ENCODE measurements at places on chromosomes 13 and 19.

DNA sequence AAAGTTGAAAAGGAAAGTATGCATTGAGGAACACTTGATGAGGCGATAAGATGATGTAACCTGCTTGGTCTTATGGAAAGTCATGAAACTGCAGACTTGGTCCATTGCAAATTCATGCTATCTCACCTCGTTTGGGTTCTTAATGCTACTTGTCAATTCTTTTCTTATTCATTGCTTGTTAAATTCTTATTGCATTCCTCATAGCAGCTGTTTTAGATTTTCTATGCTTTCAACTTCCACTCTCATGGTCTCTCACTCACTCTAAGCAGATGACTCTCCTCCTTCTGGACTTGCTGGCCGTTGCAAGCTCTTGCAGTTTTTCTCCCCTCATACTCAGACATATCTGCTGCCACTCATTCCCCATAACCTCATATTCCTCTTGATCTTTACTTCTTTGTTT lies 67.8 kb upstream of the CSNK1A1L start:
- DNase-seq = no peak

DNA sequence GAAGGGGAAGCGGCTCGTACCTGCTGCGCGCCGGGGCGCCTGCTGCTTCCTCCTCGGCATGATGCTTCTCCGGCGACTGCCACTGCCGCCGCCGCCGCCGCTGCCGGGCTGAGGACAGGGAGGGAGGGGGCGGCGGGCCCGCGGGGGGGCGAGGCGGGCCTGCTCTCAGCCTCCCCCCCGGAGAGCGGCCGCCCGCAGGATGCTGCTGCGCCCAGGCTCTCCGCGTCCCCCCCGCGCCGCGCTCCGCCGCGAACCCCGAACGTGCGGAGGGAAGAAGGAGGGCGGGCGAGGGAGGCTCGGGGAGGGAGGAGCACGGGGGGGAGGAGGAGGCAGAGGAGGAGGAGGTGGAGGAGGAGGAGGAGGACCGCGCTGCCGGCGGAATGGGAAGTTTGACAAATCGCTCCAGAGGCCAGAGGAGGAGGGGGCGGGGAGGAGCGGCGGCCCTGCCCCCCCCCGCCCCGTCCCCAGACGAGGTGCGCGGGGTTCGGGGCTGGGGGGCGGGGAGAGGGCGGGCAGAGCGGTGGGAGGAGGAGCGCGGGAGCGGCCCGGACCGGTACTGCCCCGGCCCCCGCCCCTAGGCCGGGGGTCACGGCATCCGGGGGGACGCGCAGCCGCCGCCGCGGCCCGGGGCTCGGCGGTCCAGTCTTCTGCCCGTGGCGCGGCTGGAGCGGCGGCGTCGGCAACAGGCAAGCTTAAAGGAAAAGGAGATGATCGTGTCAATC lies at the start of gene TSHZ3:
Gene TSHZ3 (minus strand): TSS at position 277 of the 722 bp plus-strand sequence. CDS start 217 bp downstream, at position 60.
- DNase-seq = no peak

DNA sequence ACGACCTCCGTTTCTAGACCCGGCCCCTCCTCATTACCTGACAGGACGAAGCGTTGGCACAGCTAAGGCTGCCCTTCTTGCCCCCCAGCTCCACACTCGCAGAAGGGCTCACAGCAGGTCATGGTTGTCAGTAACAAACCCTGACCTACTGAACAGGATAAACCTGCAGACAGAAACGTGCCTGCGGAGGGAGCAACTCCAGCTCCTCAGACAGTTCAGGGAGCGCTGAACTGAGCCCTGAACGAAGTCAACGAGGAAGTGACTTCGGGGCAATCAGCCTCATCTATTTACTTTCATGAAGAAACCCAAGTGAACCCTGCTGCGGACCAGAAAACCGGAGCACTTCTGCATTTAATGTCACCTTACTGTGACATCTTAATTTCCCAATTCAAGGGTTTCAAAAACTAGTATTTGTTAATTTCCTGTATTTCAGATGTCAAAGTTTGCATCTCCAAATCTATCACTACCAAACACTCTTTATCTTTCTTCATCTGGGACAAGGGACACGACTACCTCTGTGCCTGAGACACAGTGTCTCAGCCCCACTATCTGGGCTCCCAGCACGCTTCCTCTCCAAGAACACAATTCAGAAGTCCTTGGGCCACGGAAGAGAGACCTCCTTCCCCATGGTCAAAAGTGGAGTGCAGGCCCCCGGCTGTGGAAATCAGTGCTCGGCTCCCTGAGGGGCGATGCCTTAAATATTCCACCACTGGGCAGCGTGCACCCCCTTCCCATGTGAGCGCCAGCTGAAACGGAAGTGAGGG lies 40.2 kb downstream of the CARS2 start:
- DNase-seq = no peak

GRCh38 chr13:80132741-80133601 lies 208.0 kb downstream of the SPRY2 start:
- no peak for DNase-seq

DNA sequence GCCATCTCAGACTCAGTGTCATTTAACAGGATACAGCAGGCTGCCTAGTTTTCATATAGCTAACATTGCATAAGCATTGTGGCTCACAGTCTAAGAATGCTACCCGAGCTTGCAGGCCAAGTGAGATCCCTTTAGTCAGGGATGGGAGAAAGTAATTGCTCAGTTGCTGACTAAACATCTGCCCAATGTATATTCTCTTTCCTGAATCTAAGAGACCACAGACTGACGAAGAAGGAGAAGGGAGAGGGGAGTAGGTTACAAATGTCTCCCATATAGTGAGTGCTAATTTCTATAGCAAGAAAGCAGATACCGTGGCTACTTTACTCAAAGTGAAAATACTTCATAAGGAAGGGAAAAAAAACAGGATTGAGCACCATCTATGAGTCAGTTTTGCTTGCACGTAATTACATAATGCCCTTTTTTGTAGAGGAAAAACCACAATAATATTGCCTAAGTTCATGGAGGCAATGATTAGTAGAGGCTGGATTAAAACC lies 453.9 kb downstream of the COG6 start:
- DNase-seq = no peak

DNA sequence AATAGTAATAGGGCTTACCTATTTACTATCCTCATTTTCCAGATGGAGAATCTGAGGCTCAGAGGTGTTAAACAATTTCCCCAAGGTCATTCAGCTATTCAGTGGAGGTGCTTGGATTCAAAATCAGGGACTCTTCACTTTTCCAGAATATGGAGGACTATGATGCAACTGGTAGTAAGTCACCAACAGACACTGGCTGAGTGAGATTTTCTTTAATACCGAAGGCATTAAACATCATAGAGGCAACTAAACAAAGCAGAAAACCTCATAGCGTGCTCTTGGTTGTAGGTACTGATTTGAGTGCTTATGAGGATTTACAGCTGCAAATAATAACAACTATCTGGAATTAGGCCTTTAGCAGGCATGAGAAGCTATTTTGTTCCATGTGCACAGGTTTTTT lies 134.4 kb downstream of the DLEU7 start:
- DNase-seq = no peak

DNA sequence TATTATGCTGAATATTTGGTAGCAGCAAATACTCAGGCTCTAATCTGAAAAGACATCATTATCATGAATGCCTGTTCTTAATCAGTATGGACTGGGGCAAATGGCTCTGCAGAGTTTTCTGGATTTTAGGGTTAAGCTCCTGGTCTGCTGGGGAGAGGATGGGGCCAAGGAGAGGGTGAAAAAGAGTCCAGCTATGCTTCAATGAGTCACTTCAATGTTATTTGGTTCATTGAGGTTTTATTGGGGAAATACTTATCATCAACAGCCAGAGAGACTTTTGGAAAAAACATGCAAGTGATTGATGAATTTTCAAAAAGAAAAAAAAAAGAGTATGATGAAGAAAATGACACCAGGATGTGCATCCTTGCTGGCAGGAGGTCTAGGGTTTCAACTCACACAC lies 278.3 kb downstream of the UQCRFS1 start:
- no peak for DNase-seq

GRCh38 chr19:14676762-14677161 lies 2.1 kb upstream of the ADGRE3 start:
- DNase-seq = no peak

Data from NCI-H187 treated with DMSO at 0.1 percent for 48 hours (cell line).